ENCODE measurements at places on chromosomes 12 and 14.

DNA sequence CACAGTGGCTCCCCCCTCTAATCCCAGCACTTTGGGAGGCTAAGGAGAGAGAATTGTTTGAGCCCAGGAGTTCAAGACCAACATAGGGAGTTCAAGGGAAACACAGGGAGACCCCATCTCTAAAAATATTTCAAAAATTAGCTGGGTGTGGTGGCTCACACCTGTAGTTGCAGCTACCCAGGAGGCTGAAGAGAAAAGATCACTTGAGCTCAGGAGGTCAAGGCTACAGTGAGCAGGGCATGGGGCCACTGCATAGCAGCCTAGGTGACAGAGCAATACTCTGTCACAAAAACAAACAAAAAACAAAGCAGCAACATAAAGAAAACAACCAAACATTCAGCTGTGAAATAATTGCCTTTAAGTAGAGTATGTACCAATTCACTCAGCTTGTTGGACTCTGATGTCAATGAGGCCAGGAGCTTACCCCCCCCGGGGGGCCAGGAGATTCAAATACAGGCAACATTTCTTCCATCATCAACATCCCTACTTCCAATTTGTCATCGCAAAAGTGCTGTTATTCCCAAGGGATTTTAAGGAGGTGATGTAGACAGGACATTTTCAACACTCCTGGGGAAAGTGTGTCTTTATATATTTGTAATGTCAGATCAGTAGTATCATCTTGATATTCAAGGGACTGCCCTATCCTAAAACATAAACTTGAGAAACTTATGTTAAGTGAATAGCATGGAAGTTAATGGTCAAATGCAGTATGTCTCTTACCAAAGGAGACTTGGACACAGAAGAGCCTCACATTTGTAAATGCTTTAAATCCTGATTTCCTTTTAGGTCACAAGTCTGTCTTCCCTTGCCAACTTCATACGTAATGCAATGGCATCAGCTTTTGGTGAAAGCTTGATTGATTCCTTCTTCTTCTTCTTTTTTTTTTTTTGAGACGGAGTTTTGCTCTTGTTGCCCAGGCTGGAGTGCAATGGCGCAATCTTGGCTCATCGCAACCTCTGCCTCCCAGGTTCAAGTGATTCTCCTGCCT, 40.6 kb upstream of the AEBP2 start:
- DNase-seq: no peak

DNA sequence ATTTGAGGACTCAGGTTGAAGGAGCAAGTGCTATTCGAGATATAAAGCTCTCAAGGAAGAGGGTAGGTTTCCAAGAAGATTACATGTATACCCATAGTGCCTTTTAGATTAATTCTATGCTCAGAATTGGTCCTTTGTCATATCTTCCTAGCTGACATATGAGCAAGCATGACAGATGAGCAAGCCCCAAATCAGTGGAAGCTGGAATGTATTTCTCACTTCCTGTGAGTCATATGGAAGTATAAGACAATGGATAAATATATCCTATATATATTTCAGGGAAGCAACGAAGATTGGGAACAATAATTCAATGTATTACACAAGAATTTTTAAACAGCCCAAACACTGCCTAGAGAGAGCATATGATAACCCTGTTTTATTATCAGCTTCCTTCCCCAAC, 674.1 kb upstream of the ATXN7L3B start:
- DNase-seq: no peak

DNA sequence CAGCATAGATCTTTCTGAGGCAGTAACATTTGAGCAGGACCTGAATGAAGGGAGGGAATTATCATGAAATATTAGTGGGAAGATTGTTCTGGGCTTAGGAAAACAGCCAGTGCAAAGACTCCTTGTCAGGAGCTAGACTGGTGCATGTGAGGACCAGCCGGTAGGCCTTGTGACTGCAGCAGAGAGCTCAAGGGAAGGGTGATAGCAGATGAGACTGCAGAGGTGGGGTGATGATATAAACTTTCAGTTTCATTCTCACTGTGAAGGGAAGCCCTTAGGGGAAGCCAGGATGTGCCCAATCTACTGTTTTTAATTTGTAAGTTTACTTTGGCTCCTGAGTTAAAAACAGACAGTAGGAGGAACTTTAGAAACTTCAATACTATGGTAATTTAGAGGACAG, 12.4 kb downstream of the IL22 start:
- DNase-seq: no peak

- no peak for DNase-seq
Measured at GRCh38 chr12:65648461-65648860, 175.8 kb upstream of the HMGA2 start.

GRCh38 chr12:96221391-96221790, 27.2 kb downstream of the ELK3 start:
- DNase-seq: no peak

GRCh38 chr14:23024612-23025075, 10.1 kb downstream of the PSMB5 start:
- DNase-seq: no peak

GRCh38 chr12:48831257-48831656, 13.0 kb downstream of the CACNB3 start:
- no peak for DNase-seq

Measured in posterior vena cava (tissue), 2 donors.